Kidney tubule cell (primary cell): ENCODE measurements at places on chromosomes 7 and 10.

DNA sequence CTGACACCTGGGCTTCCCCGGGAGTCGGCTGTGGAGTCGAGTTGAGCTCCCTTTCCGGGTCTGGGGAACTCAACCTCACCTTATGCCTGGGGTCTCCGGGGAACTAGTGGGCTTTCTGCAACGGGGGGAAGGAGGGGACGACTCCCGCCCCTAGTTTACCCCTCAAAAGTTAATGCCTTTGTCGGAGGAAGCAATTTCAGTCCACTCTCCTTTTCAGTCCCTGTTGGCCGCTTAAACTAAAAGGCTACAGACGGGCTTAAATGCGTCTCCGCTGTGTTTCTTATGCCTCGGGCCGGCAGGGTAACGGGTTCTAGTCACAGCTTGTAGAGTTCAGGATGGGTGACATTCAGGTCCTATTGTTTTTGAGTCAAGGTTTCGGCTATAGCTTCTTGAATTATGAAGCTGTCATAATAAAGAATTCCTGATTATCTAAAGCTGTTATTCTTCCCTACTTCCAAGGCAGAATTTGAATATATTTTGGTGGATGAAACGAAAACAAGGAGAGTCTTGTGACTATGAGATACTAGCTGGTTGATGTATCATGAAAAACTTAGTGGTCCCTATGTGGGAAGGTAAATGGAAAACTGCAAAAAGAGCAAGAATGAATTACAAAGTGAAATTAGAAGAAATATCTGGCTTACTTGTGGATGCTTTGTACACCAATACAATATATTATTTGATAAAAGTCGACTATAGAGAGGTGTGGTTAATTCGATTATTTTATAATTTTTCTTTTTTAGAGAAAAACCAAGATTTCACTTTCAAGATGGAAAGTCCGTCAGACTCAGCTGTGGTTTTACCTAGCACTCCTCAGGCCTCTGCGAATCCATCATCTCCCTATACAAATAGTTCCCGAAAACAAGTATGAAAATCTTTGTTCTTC is 495 bp downstream of the SFR1 start:
- DNase-seq = peak; percentile 33

- no peak for DNase-seq
Observed at GRCh38 chr7:24724451-24725190, 32.6 kb downstream of the GSDME start.

GRCh38 chr10:28717656-28718201 is 40.4 kb downstream of the BAMBI start:
- no peak for DNase-seq

DNA sequence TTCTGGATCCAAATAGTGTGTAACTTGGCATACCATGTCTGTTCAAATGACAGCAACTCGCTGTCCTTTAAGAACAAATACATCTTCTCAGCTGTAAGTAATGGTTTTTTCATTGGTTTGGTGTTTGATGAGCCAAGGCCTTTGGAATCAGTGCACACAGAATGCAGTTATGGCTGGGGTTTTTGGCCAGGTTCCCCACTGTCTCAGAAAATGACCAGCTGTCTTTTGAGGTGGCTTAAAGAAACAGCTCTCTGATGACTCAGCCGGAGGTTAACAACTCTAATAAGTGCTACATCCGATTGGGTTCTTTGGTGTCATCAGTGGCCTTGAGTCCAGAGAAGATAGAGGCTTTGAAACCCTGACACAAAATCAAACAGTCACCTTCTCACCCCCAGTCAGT is 688.4 kb downstream of the REEP3 start:
- DNase-seq = peak; percentile 16

DNA sequence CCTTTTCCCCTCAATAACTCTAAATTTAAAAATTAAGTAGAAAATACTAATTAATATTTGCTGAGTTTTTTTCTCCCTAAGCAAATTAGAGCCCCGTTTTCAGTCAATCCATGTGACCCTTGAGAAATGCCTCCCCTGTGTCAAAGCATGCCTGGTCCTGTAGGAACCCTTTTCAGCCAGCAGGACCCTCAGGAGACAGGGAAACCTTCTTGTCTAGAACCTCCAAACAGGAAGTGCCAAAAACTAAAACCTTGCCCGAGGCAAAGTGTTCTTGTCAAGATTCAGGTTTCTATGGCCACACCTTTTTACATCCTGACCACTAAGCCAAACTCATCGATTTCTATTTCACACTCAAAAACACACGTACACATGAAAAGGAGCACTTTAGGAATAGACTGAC is 60.1 kb upstream of the NFE2L3 start:
- DNase-seq = no peak

DNA sequence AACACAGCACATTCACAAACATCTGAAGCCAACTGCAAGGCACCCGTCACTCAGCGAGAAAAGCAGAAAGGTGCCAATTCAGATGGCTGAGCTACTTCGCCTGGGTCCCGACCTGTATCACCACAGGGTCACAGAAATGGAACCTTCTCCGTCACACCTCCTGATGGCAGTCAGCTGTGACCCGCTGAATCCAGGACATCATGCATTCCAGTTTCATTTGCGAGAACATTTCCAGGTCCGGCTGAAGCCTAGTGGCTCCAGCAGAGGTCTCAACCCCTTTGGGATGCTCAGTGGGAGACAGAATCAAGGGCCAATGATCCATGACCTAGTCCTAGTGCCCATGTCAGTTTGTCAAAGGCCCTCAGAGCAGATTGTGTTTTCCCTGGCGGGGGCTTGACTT is 193.6 kb upstream of the KLF14 start:
- peak; percentile 70 for DNase-seq

DNA sequence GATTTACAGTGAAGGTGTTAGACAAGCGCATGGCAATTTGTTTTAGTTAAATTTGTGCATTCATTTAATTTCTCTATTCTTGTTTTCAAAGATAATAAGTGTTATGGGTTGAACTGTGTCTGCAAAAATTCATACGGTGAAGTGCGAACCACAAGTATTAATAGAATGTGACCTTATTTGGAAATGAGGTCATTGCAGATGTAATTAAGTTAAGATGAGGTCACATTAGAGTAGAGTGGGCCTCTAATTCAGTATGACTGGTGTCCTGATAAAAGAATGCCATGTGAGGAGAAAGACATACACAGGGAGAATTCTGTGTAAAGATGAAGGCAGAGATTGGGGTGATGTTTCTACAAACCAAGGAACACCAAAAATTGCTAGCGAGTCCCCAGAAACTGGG is 158.8 kb upstream of the SEMA3E start:
- no peak for DNase-seq

GRCh38 chr7:34087892-34088891 is 182.9 kb downstream of the BMPER start:
- peak; percentile 71 for DNase-seq

DNA sequence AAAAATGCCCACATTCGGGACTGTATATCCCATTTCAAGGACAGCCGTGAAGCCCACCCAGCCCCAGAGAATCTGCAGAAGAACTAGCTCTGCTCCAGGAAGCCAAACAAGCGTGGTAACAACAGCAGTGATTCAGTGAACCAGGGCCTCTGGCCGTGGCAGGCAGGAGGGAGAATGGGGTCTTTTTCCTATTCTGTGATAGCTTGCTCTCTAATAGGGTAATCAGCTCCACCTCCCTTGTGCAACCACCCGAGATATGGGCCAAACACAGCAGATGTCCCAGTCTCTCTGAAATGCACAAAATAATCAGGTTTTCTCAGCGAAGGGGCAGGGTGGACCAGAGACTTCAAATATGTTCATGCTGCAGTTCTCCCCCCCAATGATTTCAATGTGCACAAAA is 35.8 kb downstream of the CHST15 start:
- no peak for DNase-seq

GRCh38 chr7:5666361-5666760 is 115.1 kb downstream of the RNF216 start:
- DNase-seq = no peak

- no peak for DNase-seq
Observed at GRCh38 chr10:53356616-53357349, 584.2 kb upstream of the MBL2 start.

DNA sequence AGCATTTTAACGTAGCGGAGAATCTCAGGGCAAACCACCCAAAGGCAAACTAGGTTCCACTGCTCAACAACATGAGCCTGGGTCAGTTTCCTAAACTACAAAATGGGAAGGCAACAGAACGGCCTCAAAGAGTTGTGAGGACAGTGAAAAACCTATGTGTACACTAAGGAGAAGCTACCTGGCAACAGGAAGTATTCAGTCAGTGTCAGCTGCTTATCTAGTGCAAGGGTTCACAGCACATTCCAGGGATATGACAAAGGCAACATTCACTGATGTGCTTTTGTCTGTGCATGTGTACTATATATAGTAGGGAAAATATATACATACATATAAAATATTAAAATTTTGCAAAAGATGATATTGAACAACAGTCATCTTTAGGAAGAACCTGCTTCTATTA is 17.2 kb downstream of the NUDCD3 start:
- DNase-seq = peak; percentile 86

- DNase-seq = no peak
Observed at GRCh38 chr10:80529604-80530003, 8.1 kb upstream of the SH2D4B start.

DNA sequence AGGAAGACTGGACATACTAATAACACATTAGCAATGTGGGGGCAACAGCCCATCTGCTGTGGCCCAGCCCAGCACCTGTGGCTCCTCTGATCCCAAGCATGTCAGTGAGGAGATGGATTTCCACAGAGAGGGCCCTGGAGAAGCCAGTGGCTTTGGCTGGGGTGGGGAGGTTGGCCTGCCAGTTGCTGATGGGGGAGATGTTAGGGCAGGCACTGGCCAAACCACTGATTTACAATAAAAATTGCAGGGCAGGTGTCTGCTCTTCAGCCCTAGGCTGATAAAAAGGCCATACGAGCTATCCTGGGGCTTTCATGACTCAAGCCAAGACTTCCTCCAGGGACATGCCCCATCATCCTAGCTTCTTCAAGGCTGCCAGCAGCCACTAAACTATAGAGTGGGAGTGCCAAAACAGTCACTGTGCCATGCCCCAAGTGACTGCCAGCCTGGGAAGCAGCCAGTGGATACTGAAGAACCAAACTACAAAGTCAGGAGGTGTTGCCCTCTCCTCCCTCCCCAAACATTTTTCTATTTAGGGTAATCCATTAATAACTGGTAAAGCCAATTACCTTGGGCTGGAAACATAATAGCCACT is 37.8 kb downstream of the DPCD start:
- DNase-seq = no peak

DNA sequence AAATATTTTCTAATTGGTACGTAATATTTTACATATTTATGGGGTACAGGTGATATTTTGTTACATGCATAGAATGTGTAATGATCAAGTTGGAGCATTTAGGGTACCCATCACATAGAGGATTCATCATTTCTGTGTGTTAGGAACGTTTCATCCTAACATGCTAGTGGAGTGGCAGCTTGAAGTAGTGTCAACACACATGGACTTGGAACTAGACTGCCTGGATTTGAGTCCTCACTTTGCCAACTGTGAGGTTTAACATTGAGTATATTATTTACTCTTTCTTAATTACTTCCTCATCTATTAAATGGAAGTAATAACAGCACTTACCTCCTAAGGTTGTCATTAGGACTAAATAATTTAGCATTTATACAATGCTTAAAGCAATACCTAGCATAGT is 241.9 kb downstream of the PLXDC2 start:
- DNase-seq = no peak

- no peak for DNase-seq
Observed at GRCh38 chr7:88072715-88073055, 138.6 kb downstream of the ADAM22 start.

- no peak for DNase-seq
Observed at GRCh38 chr10:102113261-102113955, 6.8 kb downstream of the LDB1 start.

GRCh38 chr7:91324663-91325062 is 60.4 kb downstream of the FZD1 start:
- DNase-seq = no peak

- DNase-seq = no peak
Observed at GRCh38 chr7:86339051-86339450, 304.7 kb upstream of the GRM3 start.

DNA sequence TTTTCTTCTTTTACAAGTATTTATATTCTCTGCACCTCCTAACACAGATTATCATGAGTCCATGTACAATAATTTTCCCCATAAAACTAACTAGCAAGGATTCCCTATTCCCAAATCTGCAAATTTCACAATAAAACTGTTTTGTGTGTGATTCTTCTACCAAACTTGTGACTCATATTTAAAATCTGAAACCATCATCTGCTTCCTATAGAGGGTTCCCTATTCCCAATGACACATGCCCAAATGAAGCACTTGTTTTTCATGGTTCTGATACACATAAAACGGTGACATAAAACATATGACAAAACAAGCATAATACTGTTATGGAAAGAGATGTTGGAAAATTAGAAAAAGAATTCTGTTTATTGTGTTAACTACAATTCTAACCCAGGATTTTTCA is 657.6 kb downstream of the PARD3 start:
- no peak for DNase-seq

DNA sequence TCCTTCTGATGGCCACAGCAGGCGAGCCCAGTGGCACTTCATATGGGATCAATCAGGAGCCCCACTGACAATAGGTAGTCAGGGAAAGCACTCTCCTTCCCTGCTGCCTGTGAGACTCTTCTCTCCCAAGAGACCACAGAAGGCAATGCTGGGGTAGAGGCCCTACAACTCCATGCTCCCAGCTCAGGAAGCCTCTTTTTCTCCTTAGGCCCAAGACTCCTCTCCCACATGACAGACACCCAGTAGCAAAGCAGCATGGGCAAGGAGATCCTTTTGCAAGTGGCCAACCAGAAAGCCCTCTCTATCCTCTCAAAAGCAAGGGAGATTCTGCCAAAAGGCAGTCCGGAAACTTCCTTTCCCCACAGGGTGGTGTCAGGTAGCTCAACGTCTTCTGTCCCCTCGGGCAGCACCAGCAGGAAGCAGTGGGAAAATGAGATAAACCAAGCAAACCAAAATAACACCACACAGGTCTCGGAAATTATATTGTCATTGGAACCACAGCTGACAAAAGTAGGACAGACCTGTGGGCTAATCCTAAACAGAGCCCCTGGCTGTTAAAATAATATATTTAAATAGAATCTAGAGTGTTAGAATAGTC is 172.7 kb upstream of the GDF10 start:
- no peak for DNase-seq

DNA sequence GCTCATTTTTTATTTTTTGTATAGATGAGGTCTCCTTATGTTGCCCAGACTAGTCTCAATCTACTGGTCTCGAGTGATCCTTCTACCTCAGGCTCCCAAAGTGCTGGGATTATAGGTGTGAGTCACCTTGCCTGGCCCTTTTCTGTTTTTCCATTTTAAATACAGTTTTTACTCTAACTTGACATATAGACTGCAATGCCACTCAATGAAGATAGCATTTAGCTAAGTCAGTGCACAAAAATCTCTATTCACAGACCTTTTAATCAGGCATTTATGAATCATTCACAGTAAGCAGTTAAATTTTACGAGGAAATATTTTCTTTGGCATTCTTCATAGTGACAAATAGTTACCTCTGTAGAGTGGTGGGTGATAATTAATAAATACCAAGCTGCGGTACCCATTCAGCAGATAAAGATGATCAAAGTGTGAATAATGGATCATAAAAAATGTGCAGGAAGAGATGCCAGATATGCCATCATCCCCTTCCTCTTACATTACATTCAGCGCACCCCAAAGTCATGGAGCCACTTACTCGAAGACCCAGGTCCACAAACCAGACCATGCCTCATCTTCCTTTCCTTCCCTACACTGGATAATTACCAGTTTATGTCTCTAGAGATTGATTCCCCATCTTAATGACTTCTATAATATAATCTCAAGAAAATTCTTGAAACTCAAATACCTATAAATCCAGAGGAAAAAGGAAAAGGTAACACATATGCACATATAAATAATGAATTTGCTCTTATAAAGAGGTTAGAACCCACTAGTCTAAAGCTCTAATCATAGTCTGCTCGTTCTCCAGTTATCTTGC is 56.0 kb downstream of the UBE2H start:
- DNase-seq = peak; percentile 89

- peak; percentile 4 for DNase-seq
Observed at GRCh38 chr7:127393368-127394058, 1.0 kb upstream of the ZNF800 start.
